ENCODE measurements at places on chromosomes 4 and X.

DNA sequence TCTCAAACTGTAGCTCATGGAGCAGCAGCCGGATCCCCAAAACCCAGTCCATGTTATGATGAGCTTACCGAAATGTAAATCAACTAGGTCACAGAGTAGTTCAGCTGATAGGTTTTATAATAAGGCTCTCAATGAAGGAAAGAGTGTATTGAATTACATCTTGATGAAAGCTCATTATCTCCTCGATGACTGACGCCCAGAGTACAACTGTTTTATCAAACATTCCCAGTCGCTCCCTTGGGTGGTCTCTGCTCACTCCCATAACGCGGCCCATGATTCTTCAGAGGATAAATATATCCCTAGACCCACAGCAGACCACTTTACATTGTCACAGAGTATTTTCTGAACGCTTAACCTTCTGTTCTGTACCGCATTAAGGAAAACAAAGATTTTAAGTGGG is 452.3 kb upstream of the GALNT7 start:
- DNase-seq, result no peak

- DNase-seq, result no peak
These were observed 93.9 kb downstream of the NSUN7 start for GRCh38 chr4:40843696-40844095.

- no peak for DNase-seq
These were observed 97.7 kb downstream of the ANXA5 start for GRCh38 chr4:121599049-121599448.

DNA sequence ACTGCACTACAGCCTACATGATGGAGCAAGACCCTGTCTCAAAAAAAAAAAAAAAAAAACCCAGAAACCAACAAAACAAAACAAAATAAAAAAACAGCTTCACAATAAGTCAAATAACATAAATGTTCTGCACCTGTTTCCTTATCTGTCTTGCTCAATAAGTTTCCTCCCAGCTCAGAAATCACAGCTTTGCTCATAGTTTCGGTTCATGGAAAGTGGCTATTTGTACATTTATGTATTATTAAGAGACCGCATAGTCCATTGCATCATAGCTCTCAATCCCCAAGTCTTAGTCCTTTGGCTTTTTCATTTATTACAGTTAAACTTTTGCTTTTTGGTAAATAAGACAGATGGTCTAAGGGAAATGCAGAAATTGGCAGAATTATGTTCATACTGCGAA is 24.4 kb upstream of the CFAP299 start:
- no peak for DNase-seq

- DNase-seq, result no peak
These were observed 585.0 kb downstream of the STPG2 start for GRCh38 chr4:97558204-97558778.

GRCh38 chr4:85837439-85837733 is 362.4 kb downstream of the ARHGAP24 start:
- no peak for DNase-seq

GRCh38 chr4:155526452-155527169 is 140.0 kb upstream of the GUCY1A1 start:
- DNase-seq, result no peak

GRCh38 chr4:119209586-119209985 is 2.9 kb upstream of the USP53 start:
- no peak for DNase-seq

GRCh38 chr4:117284736-117285135 is 199.4 kb upstream of the TRAM1L1 start:
- DNase-seq, result no peak

GRCh38 chrX:135345107-135345589 is 35.9 kb downstream of the ETDC start:
- no peak for DNase-seq

DNA sequence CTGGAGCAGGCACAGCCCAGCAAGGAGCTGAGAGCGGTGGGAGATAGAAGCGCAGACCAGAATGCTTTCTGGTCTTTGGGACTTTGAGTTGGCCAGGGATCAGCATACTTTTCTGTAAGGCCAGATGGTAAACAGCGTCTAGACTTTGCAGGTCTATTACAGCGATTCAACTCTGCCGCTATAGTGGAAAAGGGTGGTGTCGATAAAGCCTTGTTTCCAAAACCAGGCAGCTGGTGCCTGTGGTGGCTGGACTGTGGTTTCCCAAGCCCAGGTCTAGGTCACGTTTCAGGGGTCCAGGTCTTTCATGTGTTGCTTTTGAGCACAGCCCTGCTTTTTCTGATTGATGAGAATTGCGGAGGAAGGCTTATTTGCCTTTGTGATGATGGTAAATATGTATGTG is 40.1 kb downstream of the HTT-AS start:
- no peak for DNase-seq

GRCh38 chrX:67714004-67714403 is 170.2 kb downstream of the AR start:
- no peak for DNase-seq

- no peak for DNase-seq
These were observed 144.6 kb upstream of the ARHGEF9 start for GRCh38 chrX:63929608-63930007.

DNA sequence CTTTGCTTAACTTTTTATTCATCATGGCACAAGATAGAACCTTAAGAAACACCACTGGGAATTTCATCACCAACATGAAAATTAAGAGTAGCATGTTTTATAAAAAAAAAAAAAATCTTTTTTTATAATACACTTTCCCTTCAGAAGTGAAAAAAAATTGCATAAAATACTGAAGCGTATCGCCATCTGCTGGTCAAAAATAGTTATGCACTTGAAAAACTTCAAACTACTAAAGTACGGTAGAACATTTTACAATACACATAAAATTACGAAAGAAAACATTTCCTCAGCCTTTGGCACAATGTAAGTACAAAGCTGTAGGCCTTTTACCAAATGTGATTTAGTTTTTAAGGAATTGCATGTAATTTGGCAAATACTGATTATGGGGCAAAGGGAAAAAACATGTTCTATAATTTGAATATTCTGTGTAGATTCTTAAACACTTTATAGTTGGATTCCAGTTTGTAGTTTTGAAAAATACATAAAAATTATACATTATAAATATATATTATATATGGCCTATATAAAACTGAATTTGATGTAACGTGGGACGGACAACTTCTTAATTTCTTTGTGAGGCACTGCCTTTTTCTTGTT is 26.5 kb downstream of the HCCS start:
- DNase-seq, result no peak

GRCh38 chr4:2793586-2794485 is 951 bp downstream of the SH3BP2 start:
- no peak for DNase-seq

DNA sequence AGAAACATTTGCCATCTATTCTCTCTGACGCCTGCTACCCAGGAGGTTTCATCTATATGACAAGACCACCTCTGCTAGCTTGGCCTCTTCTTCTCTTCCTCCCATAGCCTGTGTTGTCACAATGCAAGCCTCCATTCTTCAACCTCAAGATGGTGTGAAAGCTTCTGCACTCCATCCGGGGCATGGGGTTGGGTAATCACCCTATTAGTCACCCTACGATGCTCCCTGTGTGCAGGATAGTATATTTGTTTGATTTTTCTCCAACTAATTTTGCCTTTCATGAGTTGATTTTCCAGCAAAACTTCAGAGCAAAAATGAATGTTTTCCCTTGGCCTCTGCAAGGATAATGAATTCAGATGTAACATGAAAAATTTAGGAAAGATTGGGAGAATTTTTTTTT is 128.0 kb upstream of the STS start:
- no peak for DNase-seq

DNA sequence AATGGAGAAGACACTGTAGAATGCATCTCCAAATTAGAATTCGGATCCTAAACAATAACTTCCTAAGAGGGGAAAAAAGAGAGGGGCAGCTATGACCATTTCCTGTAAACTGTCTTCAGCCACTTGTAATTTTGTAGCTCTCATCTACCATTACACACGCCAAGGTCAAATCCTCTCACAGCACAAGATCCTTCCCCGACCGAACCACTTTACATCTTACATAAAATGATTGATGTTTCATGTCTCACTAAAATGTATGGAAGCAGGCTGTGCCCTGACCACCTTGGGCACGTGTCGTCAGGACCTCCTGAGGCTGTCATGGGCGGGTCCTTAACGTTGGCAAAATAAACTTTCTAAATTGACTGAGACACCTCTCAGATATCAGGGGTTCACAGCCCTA is 24.1 kb upstream of the PBDC1 start:
- no peak for DNase-seq

- DNase-seq, result no peak
These were observed 94.1 kb upstream of the BMP2K start for GRCh38 chr4:78682070-78682469.

- DNase-seq, result no peak
These were observed 6.6 kb upstream of the GASK1B start for GRCh38 chr4:158179465-158179864.

DNA sequence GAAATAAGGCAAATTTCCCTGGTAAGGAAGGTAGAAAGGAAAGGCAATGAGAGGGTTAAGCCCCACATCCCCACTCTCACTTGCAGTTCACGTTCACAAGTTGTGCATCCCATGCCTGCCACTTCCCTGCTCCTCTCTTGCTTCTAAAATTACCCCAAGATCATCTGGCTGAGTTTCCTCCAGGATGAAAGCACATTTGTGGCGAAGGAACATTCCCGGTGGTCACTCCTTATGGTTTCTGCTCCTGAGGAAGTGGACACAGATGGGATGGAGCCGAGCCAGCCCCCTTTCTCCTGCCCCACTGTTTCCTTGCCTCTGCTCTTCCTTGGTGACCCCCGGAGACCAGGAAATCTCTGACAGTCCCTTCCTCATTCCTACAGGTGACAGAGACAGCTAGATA is 37.5 kb downstream of the SPINK2 start:
- no peak for DNase-seq

GRCh38 chr4:94849901-94850300 is 92.1 kb downstream of the BMPR1B start:
- DNase-seq, result no peak

- no peak for DNase-seq
These were observed 33.2 kb upstream of the CLDN24 start for GRCh38 chr4:183355405-183355804.

DNA sequence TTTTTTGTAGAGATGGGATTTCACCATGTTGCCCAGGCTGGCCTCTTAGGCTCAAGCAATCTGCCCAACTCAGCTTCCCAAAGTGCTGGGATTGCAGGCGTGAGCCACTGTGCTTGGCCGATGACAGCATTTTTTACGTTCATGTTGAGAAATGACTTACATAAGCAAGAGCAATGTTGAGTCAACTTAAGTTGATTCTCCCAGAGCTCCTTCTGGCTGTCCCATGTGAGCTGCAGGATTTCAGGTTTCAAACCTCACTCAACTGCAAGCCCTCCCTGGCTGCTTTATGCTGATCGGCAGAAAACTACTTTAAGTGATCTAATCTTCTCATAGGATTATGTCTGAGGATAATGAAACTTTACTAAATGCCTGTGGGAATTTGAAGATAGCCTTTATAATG is 86.8 kb downstream of the GC start:
- DNase-seq, result no peak

- DNase-seq, result no peak
These were observed 43.1 kb upstream of the FGF2 start for GRCh38 chr4:122783301-122784215.

All from stimulated activated CD8-positive, alpha-beta memory T cell treated with anti-CD3 and anti-CD28 coated beads, Interleukin-4, amount 100 ng/mL, for 1 hour (primary cell).